ENCODE measurements at places on chromosomes 7 and 10.

DNA sequence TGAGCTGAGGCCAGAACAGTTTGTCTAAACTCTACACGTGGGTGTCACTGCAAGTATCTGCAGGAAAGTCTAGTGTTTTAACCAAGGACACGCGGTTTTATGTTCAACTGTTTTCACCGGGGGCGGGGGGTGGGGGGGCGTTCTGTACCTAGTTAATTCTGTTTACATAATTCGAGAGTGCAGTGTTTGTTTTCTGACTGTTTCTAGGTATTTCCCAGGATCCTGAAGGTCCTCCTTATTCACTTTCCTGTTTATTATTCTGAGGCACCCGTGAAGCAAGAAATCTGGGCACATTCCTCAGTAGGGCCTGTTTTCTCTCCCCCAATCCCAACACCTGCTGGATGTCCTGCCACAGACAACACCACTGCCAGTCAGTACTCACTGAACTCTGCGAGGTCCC is 7.6 kb downstream of the LOXL4 start:
- no peak for DNase-seq

DNA sequence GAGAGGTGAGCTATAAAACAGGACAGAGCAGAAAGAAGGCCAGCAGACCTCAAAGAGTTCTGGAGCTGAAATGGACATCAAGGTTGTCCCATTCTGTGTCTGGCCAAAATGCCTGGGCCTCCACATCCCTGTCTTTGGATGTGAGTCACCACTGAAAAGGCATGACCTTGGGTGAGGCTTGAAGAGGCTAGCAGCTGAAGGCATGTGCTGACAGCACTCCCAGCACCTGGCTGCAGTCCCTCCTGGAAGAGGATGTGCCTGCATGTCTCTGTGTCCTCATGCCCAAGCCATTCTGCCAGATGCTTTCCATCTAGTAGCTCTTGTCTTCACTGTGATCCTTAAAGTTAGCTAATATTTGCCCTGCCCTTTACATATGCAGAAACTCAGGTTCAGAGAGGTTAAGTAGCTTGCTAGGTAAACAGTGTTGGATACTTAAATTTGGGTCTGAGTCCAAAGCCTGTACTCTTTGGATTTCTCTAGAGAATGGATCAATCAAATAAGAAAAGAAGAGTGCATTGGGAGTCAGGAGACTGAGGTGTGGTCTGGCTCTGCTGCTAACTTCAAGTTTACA is 35.8 kb downstream of the HECW1 start:
- no peak for DNase-seq

GRCh38 chr7:1601956-1602355 is 32.1 kb upstream of the PSMG3 start:
- no peak for DNase-seq

DNA sequence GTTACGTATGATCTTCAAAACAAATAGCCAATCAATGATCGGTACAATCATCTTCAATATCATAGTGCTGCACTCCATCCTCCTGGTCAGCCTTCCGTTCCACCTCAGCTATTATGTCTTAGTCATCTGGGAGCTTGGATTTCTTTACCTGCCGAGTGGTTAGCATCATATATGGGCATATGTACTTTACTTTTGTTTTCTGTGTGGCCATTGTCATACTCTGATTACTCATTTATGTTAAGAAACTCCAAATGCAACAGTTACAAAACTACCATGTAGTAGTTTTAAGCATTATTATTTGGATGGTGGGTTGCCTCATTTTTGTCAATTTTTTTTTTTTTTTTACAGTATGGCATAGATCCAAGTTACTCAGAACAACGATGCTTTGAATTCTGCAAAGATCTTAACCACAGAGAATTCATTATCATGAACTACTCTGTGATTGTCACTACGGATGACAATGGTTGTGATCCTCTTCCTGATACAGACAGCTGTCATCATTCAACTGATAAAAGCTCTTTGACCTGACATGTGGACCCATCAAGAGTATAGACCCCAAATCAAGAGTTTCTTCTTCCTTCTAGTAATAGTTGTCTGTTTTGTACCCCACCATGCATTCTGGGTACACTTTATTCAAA is 52.1 kb upstream of the NME8 start:
- no peak for DNase-seq

DNA sequence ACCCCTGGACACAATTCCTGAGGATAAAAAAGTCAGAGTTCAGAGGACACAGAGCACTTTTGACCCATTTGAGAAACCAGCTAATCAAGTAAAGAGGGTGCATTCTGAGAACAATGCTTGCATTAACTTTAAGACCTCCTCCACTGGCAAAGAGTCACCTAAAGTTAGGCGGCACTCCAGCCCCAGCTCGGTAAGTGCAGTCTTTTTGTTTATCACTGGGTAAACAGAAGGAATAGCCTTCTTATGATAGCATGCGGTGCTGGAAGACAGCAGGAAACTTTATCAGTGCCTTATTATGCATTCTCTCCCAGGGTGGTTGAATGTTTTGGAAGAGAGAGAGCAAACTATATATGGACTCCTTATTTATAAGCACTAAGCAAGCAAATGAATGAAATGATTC is 130.5 kb downstream of the CDK14 start:
- DNase-seq: no peak

DNA sequence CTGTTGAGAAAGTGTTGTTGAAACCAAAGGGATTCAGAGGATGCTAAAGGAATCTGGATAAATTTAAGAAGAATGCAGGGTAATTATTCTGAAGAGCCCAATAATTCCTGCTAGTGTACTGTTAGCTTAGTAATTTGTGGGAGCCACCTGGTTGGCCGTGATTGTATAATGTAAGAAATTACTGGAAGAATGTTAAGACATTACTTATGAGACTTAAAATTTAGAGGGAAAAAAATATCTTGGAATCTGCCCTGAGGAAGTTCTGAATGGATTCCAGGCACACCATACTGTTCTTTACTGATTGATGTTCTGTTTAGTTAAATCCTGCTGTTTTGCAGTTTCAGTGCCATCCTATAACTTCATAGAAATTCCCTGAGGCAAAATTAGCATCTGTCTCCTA is 155.0 kb upstream of the RHOBTB1 start:
- no peak for DNase-seq

DNA sequence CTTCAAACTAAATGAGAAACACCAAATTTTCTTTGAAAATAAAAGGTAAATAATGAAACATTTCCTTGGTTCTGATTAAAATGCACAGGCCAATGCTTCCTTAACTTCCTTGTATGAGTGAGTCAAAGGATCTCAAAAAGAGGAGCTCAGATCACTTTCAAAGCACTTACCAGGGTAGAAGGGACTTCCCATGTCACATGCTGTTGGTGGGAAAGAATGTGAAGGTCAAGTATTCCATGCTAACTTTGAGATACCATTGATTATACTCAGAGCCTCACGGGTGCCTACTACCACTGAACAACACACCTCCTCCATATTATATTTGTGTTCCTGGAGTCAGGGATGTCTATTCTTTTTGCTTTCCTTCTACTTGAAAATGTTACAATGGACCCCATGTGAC is 233.5 kb upstream of the KIAA1217 start:
- DNase-seq: no peak

DNA sequence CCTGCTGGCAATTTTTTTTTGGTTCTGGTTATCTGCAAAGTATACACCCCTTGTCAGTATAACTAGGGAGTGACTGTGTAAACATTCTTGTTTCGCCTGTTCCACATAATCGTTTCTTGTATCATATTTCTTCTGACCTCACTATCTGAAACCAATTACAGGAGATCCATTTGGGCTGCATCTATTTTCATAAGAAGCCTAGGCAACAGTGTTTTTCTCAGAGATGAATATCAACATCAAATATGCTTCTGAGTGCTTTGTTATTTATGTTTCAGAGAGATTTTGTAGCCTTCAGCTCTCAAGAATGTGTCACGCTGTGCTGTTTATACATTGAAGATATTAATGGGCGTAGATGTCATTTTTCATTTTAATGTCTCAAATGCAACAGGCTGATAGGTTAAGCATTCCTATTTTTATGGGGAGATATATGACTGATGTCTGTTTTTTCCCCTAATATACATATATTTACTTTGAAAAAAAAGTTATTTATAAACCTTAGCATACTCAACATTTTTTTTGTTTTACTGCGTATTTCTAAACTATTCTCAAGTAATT is 115.5 kb downstream of the FOXP2 start:
- no peak for DNase-seq

DNA sequence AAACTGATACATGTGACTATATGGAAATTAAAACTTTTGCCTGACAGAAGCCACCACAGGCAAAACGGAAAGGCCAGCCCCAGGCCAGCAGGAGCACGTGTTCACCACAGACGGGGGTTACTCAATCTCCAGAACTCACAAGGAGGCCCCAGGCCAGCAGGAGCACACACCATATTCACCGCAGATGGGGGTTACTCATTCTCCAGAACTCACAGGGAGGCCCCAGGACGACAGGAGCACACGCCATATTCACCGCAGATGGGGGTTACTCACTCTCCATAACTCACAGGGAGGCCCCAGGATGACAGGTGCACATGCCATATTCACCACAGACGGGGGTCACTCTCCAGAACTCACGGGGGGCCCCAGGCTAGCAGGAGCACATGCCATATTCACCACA is 61.5 kb downstream of the NKX6-2 start:
- DNase-seq: no peak

DNA sequence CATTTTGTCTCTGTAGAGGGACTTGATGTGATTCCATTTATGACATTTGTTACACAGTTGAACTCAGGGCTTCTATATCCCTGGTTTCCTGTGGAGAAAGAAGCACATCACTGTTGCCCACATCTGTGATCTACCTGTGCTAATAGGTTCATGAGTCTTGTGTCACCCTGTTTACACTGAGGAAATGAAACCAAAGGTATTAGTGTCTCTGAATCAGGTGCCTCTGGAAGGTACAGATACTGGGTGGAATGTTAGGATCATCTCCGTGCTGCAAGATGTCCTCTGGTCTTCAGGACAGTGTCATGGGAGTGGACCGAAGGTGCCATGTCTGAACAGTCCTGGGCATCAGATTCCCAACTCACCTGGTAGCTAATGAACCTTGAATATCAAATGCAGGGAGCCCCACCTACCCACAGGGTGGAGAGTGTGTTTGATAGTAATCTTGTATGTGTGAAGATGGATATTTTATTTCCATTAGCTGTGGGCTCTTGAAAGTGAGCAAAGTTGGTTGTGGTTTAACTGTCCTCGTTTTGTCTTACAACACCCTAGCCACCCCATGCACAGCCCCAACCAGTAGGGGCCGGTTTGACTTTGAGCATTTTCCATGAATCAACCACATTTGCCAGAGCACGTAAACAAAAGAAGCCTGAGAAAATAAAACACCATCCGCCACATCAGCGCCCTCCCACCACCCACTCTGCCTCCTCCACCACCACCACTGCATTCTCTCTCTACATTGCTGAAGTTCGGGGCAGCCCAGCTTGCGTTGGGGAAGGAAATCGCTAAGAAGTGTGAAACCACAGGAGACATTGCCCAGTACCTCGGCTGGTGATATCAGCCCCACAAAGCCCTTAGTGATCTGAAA is 40.7 kb downstream of the TARP start:
- peak; percentile 84 for DNase-seq

GRCh38 chr7:107152011-107152410 is 16.8 kb upstream of the HBP1 start:
- DNase-seq: no peak

DNA sequence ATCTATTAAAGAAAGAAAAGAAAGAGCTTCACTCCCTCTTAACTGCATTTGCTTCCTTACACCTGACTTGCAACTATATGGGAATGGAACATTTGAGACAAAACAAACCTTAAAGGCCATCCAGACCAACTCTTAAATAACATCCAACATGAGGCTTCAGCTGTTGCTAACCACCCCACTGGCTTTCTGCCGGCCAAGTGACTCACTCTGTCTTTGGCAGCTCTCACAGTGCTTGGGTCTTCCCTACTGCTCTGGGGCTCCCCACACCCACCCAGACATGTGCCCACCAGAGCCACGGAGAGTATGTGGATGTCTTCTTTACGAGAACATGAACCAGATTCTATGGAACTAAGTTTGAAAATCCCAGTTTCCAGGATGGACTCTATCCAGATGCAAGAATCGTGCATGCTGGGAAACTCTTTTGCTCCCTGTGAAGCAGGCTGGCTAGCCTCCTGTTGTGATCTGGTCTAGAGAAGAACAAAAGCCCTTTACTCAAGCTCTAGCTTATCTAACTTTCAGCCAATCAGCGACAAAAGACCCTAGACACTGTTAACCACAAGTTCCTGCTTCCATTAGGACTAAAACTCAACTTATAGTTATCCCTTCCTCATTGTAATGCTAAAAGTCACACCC is 245.7 kb downstream of the TCERG1L start:
- no peak for DNase-seq

DNA sequence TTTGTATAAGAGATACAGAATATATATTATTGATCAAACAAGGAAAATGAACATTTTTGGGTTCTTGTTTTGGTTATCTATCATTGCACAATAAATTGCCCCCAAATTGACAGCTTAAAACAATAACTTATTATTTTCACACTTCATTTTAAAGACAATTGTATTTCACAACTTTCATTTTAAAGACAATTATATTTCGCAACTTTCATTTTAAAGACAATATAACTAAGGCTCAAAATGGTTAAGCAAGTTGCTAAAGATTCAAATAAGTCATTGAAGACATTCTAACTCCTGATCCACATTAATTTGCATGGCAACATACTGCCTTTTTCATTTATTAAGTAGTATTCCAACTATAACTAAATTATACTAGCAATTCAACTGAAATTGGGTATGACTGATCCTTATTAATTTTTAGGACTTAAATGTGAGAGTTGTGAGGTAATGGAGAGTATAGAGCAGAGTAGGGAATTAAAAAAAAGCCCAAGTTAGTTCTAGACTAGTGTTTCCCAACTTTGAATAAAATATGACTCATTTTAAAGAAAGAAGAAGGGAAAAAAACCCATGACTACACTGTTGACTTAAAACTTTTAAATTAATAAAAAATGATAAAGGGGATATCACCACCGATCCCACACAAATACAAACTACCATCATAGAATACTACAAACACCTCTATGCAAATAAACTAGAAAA is 9.9 kb upstream of the STEAP2 start:
- DNase-seq: no peak

DNA sequence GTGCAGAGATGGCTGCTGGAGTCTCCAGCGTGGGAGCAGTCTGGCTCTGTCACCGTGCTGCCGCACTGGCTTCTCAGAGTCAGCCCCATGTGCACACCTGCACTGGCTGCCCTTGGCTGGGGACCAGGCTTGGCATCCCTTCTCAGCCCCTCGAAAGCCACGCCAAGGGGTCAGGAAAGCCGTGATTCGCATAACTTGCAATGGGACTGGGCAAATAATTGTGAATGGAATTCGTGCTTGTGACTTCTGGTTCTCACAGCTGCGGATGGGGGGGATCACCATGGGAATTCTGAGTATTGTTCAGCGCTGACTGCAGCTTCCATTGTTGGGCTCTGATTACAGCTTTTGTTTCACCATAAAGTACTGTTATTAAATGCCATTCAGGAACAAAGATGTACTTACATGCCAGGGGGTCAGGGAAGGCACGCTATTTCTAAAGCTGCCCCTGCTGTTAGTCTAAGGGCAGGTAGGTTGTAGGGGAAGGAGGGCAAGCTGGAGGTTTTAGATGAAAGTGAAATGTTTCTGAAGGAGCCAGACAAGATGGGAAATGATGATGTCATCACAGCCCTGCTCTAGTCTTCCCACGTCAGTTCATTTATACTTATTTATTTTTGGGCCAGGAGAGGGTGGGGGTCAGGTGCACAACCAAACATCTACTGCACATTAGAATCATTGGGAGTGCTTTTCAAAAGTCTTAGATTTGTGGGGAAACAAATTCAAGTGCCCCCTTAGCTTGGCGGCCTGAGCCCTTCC is 5.8 kb upstream of the PLEKHA1 start:
- DNase-seq: no peak

GRCh38 chr10:23192712-23193434 is 761 bp downstream of the PTF1A start:
- DNase-seq: peak; percentile 38

GRCh38 chr10:71772832-71773220 is 494 bp downstream of the VSIR start:
- no peak for DNase-seq

Data from activated CD4-positive, alpha-beta T cell treated with anti-CD3 and anti-CD28 coated beads for 36 hours (primary cell).